LNCaP clone FGC (cell line): ENCODE measurements at places on chromosomes 3 and 15.

- DNase-seq = no peak
These were observed 99.6 kb downstream of the PGPEP1L start for GRCh38 chr15:98907927-98908471.

GRCh38 chr3:160448845-160449635, 546 bp downstream of the TRIM59 start:
- peak; percentile 4 for DNase-seq

- DNase-seq = no peak
These were observed 190.6 kb downstream of the CNTN3 start for GRCh38 chr3:74423867-74424266.

DNA sequence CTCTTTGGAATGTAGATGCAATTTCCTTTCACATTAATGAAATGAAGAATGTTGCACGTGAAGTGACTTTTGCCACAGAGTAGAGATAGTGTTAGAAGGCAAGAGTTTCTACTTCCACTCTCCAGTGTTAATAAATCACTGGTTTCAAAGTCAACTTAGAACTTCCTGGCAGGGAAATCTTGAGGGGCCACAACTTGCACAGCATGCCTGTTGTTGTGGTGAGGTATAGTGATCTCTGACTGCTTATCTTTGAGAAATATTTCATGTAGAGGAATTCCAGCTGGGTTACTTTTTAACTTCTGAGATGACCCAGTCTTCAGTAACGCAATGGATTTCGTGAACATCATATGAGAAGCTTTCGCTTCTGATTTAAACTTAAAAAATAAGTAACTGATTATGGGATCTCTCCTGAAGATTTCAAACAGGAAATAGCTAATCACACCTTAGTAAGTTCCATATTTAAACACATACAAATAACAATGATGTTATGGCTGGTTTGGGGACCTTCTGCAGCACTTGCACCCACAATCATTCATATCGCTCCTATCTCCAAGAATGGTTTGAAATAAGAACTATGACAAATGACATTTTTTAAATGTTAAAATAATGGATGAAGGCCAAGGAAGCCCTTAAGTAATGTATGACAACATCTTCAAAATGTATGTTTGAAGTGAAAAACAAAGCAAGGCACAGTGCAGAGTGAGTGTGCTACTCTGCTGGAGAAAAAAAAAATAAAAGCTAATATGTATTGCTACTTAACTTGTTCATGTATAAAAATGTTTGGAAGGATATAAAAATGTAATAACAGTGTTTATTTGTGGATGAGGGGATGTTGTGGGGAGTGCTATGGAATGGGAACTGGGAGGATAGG, 726.5 kb upstream of the NECTIN3 start:
- no peak for DNase-seq

GRCh38 chr3:184156522-184156955, 1.4 kb downstream of the DVL3 start:
- no peak for DNase-seq

GRCh38 chr3:157445857-157446256, 9.2 kb downstream of the PTX3 start:
- DNase-seq = no peak

DNA sequence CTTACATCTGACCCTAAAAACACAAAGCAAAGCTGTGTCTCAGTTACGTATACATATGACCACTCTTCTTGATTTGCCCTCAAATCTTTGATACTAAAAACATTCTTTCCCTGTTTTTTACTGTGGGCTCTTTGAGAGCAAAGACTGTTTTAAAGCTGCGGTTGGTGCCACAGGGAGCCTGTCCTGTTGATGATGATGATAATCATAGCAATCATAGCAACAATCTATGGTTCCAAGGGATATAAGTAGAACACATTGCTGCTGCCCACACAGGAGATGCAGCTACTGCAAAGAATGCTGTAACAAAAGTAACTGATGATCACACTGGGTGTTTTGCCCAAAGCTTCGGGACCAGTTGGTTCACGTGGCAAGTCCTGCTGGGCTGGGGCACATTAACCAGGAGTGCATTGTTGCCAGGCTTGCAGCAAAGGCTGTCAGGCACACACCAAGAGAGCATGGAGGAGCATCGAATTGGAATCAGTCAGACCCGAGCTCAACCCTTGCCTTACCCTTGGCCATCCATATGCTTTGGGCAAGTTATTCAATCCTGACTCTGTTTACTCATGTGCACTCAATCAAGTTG, 131.4 kb upstream of the EIF1B start:
- DNase-seq = no peak

GRCh38 chr3:54123776-54124196, 1.4 kb downstream of the CACNA2D3 start:
- no peak for DNase-seq
